ENCODE measurements at places on chromosomes 2 and 18. TPM values are rescaled to one million over a fixed set of nuclear protein-coding genes. Genes with fewer than 3 reads are reported as not detected.

Gene NAT8
- 0.43 TPM for total RNA-seq

Gene SLC5A7
- total RNA-seq, result 4.1 TPM

Gene OTOS
- not detected for total RNA-seq

Gene LRRC30
- total RNA-seq, result 0.43 TPM

Gene SLC19A3
- total RNA-seq, result 7.5 TPM

Gene ZNF396
- 7.8 TPM for total RNA-seq

Gene SP110
- total RNA-seq, result 0.46 TPM

Gene RTP5
- 1.8 TPM for total RNA-seq

Gene PLEK
- total RNA-seq, result not detected

Gene CCL20
- total RNA-seq, result not detected

- no peak for ATAC-seq
Measured at GRCh38 chr18:75075429-75075841, 133.5 kb downstream of the PTGR3 start.

DNA sequence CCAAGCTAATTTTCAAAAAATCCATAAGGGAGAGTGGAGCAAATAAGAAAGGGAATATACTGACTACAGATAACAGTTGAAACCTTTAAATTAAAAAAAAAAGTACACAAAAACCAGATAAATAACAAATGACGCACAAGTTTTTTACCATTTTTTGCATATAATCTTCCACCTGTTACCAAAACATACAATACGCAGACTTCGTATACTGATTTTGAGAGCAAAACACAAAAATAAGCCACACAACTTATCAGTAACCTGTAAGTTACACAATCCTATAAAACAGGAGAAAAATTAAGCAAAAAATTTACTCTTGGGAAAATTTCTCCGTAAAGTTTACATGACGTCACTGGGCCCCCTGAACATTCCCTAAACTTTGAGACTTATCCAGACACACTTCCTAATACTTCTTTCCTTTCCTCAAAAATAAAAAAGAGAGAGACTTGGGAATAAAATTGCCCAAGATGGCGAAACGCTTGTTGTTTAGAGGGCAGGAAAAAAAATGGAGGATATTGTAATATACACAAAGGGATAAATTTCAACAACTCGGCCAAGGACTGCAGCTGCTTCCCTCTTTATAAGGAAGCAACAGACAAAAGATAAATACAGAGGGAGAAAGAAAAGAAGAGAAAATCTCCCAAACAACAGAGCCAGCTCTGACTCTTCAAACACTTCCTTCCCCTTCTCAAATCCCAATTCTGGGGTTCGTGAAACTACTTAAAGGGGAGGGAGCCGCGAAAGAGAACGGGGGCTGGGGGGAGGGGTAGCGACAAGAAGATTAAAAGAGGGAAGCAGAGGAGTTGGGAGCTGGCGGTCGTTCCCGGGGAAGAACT lies 1.6 kb downstream of the BAZ2B start:
- no peak for ATAC-seq

GRCh38 chr2:208669394-208669793 lies 262.8 kb downstream of the PTH2R start:
- no peak for ATAC-seq

- ATAC-seq, result no peak
Measured at GRCh38 chr2:31813016-31813415, 197.8 kb downstream of the MEMO1 start.

DNA sequence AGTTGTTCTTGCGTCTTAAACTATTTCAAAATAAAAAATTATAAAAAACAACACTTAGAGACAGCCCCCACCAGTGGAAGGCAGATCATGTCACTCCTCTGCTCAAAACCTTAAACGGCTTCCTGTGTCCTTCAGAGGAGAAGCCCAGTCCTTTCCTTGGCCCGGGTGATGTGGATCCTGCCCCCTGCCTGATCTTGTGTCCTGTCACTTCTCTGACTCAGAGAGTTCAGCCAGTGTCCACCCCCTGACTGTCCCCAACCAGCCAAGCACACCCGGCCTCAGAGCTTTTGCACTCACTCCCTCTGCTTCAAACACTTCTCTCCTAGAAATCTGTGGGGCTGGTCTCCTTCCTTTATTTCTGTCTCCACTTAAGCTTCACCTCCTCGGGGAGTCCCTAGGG lies 35.4 kb downstream of the TOGARAM2 start:
- no peak for ATAC-seq

DNA sequence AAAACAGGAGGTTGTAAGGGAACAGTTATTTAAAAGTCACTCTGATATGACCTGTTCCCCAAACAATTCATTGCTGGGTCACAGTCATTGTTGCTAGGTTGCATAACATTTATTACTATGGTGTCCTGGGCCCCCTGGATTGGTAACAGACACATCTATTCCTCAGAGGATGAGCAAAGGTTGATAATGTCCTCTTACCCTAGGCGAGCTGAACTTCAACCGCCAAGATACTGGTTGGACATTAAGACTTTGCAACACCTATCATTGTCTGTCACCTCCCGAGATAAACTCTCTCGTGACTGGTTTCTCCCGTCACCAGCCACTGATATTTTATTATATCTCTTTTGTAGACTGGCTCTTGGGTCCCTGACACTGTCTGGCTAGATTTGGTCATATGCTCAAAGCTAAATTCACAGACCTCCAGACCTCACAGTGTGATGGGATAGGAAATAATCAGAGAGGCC lies 361.3 kb downstream of the ZNF521 start:
- ATAC-seq, result no peak

DNA sequence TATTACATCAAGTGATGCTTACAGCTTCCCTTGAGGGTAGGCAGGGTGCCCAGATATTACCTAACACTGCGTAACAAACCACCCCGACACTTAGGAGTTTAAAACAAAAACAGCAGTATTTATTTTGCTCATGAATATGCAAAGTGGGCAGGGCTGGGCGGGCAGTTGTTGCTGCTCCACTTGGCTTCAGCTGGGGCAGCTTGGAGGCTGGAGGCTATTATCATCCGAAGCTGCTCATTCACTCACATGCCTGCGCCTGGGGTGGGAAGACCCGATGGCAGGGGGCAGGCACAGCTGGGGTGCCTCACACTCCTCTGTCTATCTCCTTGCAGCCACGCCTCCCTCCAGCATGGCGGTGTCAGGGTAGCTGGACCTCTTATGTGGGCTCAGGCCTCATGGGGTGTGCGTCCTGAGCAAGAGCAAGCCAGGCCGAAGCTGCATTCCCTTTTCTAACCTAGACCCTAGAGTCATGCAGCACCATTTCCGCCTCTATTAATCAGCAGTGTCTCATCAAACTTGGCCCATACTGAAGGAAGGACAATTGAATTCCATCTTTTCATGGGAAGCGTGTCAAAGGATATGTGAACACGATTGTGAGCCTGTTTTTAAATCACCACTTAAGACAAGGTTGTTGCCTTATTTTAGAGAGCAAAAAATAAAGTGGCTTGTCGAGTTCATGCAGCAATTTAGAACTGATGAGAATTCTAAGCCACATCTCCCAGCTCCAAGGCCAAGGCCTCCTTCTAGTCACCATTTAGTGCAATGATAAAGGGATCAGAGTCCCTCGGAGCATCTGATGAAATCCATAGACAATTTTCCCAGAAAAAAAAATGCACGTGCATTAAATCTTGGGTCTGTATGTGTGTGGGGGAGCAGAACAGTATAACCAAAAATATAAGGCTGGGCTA lies 54.9 kb downstream of the SDC1 start:
- ATAC-seq, result peak; percentile 81

DNA sequence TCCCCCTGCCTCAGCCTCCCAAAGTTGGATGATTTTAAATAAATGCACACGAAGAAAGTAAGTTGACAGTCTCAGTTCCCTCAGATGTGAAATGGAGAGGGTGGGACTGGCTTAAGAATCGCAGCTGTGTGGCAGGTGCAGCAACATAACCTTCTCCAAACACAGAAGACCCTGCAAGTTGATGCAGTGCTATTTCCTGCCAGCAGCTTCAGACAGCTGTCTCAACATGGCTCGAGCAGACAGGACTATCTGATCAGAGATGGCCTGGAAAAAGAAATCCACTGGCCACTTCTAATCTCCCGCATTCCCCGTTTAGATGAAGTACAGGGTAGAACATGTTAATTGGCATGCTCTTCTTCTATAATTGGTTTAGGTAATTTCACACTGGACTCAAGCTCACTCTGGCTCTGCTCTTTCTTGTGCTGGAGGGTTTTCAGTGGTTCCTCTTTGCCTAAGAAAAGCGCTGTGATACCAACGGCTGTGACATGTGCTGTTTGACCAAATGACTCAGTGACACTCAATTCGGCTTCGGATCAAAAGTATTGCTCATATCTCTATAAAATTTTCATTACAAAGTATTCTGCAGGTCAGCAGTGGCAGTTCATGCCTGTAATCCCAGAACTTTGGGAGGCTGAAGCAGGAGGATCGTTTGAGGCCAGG lies 40.2 kb downstream of the MYOM1 start:
- ATAC-seq, result no peak

GRCh38 chr2:11790228-11790627 lies 43.8 kb downstream of the LPIN1 start:
- ATAC-seq, result no peak

DNA sequence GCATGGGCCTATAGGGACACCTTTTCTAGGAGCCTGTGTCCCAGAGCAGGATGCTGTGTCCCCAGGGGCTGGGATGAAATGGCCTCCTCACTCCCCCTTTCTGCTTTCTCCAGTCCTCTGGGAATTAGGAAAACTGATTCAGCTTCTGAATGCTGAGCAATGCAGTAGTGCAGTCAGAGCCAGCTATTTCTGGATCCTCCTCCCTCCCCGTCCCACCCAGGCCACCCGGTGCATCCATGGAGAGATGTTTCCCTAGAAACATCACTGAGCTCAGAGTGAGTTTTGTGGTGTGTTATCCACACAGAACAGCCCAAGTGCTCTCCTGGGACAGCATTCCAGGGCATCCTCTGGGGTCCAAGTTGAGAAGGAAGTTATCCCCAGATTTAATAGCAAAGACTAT lies 125.5 kb downstream of the LOXHD1 start:
- peak; percentile 73 for ATAC-seq

DNA sequence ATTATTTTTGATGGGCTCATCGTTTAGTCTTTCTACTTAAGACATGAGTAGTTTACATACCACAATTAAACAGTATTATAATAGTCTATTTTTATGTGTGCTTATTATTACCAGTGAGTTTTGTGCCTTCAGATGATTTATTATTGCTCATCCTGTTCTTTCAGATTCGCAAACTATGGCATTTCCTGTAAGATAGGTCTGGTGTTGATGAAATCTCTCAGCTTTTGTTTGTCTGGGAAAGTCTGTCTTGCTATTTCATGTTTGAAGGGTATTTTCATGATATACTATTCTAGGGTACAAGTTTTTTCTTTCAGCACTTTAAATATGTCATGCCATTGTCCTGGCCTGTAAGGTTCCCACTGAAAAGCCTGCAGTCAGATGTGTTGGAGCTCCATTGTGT lies 101.3 kb downstream of the DNAH7 start:
- no peak for ATAC-seq

DNA sequence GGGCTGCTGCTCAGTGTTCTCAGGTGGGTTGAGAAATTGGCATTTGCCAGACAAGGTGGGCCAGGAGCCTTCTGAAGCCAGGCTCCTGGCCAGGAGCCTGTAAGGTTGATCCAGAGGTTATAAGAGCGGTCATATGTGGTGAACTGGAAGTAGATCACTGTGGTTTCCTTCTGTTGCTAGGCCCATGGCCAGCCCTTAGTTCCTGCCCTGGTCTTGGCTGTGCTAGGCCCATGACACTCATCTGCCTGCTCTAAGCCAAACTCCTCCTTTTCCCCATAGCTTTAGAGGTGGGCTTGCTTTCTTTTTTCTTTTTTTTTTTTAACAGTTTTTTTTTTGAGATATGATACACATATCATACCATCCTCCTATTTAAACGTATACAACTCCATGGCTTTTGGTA lies 5.0 kb upstream of the MGAT5 start:
- ATAC-seq, result no peak

DNA sequence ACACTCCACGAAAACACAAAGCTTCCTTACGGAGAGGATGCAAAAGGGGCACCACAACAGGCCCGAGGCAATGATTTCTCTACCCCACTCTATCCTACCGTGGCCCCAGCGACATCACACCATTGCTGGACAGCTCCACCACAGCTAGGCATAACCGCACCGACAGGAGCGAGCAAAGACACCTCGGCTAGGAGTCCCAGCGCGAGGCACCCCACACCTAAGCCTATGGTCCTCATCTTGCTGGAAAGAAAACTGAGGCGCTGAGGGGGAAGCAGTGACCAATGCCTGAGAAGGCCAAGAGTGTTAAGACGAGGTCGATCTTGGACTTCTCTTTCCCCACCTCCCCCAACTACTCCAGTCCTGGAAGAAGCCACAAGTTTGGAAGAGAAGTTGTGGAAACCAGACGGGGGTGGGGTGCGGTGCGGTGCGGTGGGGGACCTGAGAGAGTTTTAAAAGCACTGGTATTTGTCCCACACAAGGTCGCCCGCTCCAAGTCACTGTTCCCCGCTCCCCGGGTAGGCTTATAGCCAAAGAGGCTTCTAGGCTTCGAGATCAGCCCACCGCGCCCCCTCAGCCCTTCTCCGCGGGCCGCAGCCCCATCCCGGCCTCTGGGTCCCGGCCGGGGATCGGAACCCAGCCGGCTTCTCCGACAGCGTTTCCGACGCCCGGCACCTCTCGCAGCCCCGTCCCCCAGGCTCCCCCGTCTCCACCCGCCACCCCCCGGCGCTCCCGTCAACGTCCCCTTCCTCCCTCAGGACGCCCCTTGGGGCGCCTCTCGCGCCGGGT lies 766 bp downstream of the PDE6D start:
- ATAC-seq, result no peak

DNA sequence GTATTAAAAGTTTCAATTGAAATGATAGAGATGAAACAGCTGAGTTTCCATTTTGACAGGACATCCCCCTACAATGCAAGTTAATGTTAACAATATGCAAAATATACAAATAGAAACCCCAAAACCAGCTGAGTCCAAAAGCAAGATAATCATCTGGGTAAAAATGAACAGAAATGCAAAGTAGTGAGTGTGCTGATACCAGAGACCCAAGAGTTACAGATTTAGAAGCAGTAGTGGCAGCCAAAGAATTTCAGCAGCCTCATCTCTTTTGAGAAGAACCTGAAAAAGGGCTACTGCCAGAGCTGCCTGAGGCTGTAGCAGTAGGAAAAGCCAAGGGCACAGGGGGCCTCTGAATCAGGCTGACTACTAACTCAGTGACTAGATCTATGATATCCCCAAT lies 82.6 kb downstream of the THADA start:
- no peak for ATAC-seq

DNA sequence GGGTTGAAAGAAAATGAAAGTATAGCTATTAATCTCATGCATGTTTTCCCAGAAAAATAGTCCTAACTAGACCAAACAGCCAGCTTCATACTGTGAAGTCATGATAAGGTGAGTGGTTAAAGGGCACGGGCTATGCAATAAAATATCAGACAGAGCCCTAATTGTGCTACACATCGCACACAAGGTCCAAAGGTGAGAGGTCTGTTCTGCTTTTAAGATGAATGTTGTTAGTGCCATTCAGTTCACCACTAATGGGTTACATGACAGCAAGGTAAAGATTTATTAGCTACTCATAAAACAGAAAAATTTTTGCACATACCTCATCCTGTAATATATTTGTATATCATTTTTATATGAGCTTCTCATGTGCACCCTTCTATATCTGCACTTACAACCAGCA lies 105.0 kb upstream of the STK17B start:
- ATAC-seq, result peak; percentile 80

Data from motor neuron (in vitro differentiated cells).